ENCODE measurements at places on chromosomes 6 and 20.

- peak; percentile 24 for DNase-seq
Observed at GRCh38 chr6:44333273-44333919, 9.1 kb upstream of the SPATS1 start.

DNA sequence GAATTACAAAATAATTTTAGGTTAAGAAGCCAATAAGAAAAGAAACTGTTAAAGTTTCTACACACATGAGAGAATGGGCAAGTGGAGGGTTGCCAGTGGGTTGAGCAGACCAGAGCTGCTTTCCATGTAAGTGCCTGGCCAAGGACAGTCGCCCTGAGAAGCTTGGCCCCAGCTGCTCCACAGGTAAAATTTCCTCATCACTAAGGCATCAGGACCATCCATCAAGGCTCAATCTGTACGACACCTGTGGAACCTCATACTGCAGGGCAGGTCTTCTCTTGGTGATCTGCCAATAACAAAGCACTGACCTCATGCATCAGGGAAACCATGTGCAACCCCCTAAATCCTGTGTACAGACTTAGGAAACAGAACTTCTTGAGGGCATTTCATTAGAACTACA, 115.4 kb downstream of the INSM1 start:
- no peak for DNase-seq

GRCh38 chr6:16136621-16137450, 8.0 kb downstream of the MYLIP start:
- peak; percentile 41 for DNase-seq

GRCh38 chr6:73695619-73696421, at the start of gene CD109:
TSS of gene CD109 (plus strand) at chr6:73696203. CDS start at chr6:73696216, 13 bp downstream.
- no peak for DNase-seq

GRCh38 chr6:157927011-157927410, 54.7 kb upstream of the SYNJ2 start:
- no peak for DNase-seq

- no peak for DNase-seq
Observed at GRCh38 chr6:167567142-167568033, 242.5 kb downstream of the TTLL2 start.

DNA sequence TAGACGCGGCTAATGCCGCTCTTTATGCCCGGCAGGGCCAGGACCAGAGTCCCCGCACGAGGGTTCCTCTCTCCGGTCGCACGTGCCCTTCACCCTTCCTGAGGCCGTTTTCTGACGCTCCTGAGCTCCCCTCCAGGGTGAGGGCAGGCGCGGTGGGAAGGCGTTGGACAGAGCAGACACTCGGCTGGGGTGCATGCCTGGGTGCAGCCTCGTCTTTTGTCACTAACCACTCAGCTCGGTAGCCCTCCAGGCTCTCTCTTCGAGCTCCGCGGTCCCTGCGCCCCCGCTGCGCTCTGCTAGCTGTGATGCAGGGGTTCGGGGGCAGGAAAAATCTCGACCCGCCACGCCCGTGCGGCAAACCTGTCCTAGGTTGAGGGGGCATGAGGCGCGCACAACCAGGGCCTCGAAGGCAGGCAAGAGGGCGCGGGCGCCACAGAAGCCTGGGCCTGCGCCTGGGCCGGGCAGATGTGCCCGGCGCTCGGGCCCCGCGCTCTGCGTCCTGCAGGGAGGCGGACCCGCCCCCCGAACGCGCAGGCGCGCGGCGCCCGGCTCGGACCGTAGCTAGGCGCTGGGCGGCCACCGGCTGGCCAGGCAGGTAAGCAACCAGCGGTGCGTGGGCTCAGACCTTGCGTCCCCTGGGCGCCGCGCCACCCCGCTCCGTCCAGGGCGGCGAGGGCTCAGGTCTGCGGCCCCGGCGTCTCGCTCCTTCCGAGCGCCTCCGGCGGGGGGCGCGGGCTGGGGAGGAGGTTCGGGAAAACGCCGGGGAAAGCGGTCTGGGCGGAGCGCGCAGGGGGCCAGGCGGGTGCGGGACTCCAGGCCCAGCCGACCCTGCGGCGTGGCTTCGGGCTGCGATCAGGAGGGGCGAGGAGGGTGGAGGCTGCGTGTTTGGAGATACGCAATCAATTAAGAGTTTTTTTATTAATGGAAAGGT, at the start of gene L3MBTL1:
TSS of gene L3MBTL1 (plus strand) at position 548 of the 931 bp plus-strand sequence. CDS start 5,807 bp downstream, outside the sequence.
- peak; percentile 28 for DNase-seq

DNA sequence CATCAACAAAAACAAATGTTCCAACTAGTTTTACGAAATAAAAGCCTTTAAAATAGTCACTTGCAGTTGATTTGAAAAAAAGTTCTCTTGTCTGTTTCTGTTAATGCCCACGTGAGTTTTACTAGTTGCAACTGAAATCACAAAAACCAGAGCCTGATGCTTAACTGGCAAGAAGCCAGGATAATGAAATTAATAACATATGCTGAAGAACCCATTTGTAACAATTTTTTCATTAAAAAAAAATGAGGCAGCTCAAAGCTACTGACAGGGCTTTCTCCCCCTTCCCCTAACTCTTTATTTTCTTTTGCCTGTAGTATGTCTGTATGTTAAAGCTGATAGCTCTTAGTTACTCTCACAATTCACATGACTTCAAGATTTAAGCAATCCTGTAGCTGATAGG, 132.7 kb upstream of the EYA4 start:
- DNase-seq: no peak

DNA sequence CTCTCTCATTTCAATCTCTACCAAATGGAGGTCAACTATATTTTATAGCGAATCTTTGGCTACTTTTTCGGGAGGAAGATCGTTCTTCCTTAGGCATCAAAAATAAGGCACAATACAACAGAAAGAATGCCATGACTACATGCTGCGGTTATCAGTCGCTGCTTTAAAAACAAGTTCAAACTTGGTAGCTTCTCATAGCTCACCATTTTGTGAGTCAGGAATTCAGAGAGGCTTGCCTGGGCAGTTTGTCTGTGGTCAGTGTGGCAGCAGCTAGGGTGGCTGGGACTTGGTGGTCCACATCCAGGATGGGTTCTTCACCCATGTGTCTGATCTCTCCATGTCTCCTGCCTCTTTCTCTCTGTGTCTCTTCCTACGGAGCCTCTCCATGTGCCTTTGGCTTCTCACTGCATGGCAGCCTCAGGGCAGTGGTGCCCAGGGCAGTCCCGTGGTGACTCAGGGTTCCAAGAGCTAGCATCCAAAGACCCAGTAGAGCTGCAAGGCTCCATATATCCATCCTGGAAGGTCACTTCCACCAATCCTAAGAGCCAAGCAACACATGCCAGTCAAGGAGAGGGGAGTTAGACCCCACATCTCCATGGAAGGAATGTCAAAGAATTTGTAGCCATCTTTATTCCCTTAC, 10.4 kb downstream of the SCML4 start:
- DNase-seq: no peak

GRCh38 chr20:48763216-48763914, 64.4 kb downstream of the PREX1 start:
- no peak for DNase-seq

GRCh38 chr6:137265561-137266308, 46.5 kb upstream of the IFNGR1 start:
- no peak for DNase-seq

Measured in NB4 (cell line).